ENCODE measurements at places on chromosomes 6 and 20.

DNA sequence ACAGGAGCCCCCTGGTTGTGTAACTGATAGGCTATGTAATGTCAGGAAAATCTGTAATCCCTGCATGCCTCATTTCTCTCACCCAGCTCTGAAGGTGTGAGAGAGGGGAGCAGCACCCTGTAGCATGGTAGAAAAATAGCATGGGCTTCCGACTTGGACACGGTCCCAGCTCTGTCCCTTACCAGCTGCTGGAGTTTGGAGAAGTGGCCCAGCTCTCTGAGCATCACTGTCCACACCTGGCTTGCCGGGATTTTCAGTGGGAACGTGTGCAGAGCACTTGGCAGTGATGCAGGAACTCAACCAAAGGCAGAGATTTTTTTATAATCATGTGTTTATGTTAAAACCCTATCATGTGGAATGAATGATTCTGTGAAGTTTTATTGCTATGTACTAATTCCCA is 34.6 kb downstream of the STK35 start:
- no peak for DNase-seq

GRCh38 chr6:19712012-19712688 is 125.0 kb upstream of the ID4 start:
- DNase-seq: no peak

DNA sequence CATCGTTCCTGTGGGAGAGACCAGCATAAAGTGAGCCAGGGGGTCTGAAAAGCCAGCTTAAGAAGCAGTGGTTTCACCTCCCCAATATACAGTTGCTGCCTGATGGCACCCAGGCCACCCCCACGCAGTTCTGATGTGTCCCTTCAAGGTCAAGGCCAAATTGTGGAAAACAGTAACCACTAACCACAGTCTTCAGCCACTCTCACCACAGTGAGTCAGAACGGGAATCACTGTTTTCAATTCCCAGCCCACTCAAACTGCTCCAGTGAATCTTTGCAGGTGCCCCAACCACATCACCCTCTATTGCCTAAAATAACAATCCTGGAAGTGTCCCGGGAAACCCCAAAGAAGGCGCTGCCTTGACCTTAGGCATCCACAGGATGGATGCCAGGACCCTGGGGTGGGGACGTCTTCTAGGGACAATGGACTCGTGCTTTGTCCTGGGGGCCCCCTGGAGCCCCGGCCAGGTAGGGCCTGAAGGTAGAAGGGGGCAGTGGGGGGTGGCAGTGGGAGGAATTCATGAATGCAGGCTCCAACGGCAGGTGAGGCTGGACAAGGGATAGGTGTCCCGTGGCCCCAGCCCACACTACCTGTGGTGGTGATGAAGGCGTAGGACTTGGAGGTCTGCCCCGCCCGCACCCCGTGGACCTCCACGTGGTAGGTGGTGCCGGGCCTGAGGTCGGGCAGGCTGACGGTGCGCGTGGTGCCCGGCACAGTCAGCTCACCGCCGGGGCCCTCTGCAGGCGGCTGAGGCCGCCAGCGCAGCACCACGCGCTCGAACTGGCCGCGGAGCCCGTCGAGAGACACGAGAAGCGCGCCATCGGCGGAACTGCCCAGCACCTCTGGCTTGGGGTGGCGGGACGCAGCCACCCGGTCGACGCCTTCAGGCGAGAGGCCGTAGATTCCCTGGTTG is 22.2 kb downstream of the TNXB start:
- DNase-seq: peak; percentile 77

DNA sequence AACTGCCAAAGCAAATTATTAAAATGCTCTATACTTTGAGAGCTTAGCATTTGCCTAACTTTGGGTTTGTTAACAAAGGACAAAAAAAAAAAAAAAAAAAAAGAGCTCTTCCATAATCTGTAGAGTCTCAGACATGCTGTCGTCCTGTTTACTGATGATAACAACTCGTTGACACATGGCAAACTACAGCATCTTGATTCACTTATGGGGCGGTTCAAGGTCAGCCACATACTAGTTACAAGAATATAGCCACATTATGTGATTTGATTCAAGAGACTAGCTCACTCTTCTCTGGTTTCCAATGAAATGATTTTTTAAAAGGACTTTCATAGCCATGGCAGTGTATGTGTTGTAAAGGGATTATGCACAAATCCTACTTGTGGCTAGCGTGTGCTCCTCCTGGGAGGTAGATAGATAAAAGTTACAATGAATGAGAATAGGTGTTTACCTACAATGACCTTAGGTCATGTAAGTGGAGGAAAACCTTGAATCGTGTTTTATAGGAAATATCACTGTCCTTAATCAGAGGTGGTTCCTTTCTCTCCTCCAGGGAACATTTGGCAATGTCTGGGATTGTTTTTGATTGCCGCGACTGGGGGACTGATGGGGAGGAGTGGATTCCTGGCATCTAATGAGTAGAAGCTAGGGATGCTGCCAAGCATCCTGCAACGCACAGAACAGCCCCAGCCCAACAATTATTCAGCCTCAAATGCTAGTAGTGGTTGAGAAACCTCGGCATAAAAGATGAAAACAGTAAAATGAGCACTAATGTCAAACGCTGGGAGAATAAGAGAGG is 969.2 kb upstream of the SLC35B3 start:
- peak; percentile 10 for DNase-seq

DNA sequence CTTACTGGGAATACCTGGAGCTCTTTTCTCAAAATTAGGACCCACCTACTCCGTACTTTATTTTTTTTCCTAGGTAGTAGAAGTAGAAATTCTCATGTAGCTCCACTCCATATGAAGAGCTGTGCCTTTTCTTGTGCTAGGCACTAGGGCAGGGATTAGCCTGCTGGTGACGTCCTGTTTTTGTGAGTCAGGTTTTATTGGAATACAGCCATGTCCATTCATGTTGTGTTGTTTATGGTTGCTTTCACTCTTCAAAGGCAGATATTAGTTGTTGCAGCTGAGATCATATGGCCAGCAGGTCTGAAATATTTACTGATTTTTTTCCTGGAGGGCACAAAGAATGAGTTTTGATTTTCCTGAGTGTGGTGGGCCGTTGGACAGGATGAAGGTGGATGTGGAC is 20.5 kb downstream of the XRN2 start:
- peak; percentile 61 for DNase-seq

- no peak for DNase-seq
These were observed 28.1 kb downstream of the NRSN1 start for GRCh38 chr6:24154121-24154520.

GRCh38 chr6:18837013-18837412 is 449.9 kb downstream of the RNF144B start:
- DNase-seq: no peak

GRCh38 chr6:16722630-16723029 is 38.6 kb downstream of the ATXN1 start:
- DNase-seq: no peak

- no peak for DNase-seq
These were observed 67.0 kb upstream of the FOXC1 start for GRCh38 chr6:1542764-1543163.

GRCh38 chr6:138145402-138145801 is 16.3 kb upstream of the ARFGEF3 start:
- DNase-seq: no peak

DNA sequence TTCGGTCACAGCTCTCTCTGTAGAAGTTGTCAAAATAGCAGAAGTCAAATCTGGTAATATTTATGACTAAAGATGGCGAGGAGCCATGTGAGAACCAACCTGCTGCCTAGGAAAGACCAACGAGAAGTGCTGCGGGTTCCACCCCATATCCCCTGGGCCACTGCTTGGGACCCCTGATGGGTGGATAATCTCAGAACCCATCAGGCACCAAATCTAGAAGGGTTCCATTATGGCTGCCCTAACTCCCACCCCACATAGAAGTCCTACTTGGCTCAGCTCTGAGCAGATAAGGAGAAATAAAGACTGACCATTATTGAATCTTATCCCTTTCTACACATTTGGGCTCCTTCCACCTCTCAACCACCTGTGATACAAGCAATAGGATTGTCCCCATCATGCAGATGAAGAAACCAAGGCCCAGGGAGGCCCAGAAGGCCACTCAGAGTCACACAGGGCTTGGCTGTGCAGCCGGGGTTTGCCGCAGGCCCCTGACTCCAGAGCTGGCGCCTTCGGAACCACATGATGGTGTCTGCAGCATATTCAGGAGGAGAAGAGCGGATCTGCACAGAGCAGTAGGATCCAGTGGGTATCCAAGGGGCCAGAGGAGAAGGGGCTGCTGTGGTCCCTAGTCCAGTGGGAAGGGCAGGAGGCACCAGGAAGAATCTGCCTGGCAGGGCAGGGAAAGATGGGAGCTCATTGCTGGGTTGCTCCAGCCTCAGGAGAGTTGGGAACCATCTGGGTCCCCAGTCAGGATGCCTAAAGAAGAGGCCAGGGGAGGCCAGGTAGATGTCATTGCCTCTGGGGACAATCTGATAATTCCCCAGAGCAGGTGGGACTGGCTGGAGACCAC is 9.6 kb upstream of the PCMTD2 start:
- no peak for DNase-seq

- no peak for DNase-seq
These were observed 26.4 kb downstream of the ZMYND8 start for GRCh38 chr20:47330071-47330470.

- no peak for DNase-seq
These were observed 72.6 kb downstream of the PXDC1 start for GRCh38 chr6:3678946-3679345.

GRCh38 chr6:149138089-149138488 is 179.4 kb upstream of the TAB2 start:
- DNase-seq: no peak

- no peak for DNase-seq
These were observed 136.4 kb downstream of the OR2B2 start for GRCh38 chr6:27775796-27776184.

DNA sequence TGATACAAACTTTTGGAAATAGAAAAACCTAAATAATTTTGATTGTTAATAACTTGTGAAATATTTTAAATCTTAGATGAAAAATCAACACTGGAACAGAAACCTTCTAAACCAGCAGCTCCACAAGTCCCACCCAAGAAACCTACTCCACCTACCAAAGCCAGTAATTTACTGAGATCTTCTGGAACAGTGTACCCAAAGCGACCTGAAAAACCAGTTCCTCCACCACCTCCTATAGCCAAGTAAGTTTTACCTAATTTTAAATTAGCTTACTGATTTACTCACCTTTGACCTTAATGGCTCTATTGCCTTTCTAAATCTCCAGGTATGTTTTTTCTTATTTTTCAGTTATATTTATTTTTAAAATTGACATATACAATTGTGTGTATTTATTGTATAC is 102.6 kb upstream of the ADGRF4 start:
- no peak for DNase-seq

- no peak for DNase-seq
These were observed 13.7 kb downstream of the BTN3A1 start for GRCh38 chr6:26415791-26416190.

- DNase-seq: no peak
These were observed 44.3 kb downstream of the PHACTR1 start for GRCh38 chr6:12760911-12761310.

- DNase-seq: peak; percentile 91
These were observed 25.9 kb upstream of the EPB41L1 start for GRCh38 chr20:36128463-36129159.

GRCh38 chr6:135311446-135312200 is 130.5 kb downstream of the MYB start:
- no peak for DNase-seq

- no peak for DNase-seq
These were observed 185.6 kb downstream of the OR2B2 start for GRCh38 chr6:27726619-27727023.

DNA sequence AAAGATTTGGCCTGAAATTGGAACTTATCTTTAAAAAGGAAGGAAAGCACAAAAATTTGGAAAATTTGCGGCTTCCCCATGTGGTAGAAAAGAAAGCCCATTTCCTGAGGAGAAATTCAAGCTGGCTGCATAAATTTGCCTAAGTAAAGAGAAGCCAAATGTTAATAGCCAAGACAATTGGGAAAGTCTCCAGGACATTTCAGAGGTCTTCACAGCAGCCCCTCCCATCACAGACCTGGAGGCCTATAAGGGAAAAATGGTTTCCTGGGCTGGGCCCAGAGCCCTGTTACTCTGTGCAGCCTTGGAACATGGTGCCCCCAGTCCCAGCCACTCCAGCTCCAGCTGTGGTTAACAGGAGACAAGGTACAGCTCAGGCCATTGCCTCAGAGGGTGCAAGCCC is 736.5 kb downstream of the HACE1 start:
- DNase-seq: no peak

DNA sequence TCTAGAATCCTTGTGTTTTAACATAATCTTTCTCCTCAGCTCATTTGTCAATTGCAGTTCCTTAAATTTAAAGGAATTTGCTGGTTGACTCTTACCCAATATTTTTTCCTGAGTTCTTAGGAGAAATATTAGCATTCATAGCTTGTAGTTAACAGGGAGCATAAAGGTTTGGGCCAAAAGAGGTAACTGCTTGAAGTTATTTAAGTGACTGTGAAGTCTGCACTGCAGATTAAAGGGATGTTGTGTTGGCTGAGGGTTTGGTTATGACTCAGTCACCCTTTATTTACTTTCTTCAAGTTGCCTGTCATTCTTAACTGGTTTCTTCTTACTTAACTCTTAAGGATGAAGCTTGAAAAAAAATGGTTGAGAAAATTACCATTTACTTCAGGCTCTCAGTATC is 220.3 kb upstream of the LAMP5 start:
- DNase-seq: peak; percentile 31

GRCh38 chr6:1554141-1554475 is 55.6 kb upstream of the FOXC1 start:
- no peak for DNase-seq

GRCh38 chr6:42533794-42534193 is 30.0 kb upstream of the UBR2 start:
- DNase-seq: no peak

DNA sequence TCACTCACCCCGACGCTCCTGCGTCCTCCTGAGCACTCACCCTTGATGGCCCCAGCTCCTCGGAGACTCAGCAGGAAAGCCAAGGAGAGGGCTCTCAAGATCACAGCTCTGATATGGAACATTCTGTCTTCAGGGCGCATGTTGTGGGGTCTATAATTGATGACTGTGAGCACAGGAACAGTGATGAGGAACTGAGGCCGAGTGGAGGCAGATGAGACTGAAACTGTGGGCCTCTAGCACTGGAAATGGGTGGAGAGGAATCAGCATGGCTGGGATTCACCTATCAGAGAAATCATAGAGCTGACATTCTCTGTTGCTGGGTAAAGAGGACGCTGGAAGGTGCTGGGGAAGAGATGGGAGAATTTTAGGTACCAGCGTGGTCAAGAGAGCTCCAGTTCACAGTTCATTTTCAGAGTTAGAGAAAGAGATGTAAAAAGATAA is at the start of gene HLA-DPA1:
Gene HLA-DPA1 (minus strand): TSS at position 219 of the 441 bp plus-strand sequence.
- peak; percentile 75 for DNase-seq
